Omental fat pad (tissue), 4 donors: ENCODE measurements at places on chromosomes 16 and 17. TPM values are rescaled to one million over a fixed set of nuclear protein-coding genes. Genes with fewer than 3 reads are reported as not detected.

Gene USP43
- 0.72 TPM for total RNA-seq

Gene UNC45B
- not detected for total RNA-seq

Gene IRF8
- total RNA-seq: 32.5 TPM

Gene ANTKMT
- 39.3 TPM for total RNA-seq

Gene OR2C1
- not detected for total RNA-seq

Gene CACNG1
- total RNA-seq: not detected

Gene CARD14
- total RNA-seq: 0.63 TPM
